Left hindlimb (tissue), 1 donor: ENCODE measurements at places on chromosomes 11 and 22.

DNA sequence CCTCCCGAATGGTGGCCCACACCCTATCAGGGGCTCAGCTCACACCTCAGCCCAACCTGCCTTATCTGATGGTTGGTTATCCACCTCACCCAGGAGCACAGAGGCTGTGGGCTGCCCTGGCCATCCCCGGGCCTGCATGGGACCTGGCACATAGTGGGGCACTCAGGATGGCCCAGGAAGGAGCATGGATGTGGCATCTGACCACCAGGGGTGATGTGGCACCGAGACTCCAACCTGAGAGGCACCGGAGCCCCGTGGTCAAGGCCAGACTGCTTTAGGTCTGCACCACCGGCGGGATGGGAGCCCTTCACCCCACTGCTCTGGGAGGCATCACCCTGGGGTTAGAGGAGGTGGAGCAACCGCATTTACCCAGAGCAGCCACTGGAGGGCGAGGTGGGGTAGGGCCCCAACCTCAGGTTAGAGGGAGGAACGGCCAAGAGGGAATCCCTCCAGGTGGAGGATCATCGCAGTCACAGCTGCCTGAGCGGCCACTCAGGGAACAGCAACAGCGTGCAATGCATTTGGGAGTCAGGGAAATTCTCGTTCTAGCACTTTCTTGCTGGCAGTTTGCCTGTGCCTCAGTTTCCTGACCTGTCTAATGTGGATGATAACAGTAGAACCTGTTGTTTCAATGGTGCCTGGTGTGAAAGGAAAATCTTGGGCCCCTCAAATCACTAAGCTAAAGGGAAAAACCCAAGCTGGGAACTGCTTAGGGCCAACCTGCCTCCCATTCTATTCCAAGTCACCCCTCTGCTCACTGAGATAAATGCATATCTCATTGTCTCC is 52.9 kb upstream of the CARS1 start:
- peak; percentile 23 for DNase-seq

DNA sequence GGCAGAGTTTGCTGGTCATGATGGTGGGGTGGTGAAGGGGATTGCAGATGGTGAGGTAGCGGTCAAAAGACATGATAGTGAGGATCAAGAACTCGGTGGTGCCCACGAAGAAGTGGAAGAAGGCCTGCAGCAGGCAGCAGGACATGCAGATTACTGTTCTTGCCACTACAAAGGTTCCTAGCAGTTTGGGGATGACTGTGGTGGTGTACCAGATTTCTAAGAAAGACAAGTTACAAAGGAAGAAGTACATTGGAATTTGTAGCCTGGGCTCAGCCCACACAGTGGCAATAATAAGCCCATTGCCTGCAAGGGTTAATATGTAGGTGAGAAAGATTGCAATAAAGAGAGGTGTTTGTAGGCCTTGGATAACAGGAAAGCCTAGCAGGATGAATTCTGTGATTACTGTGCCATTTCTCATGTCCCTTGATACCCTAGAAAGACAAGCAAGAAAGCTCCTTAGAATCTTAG is at the start of gene OR6X1:
Gene OR6X1 (minus strand): TSS at position 418 of the 468 bp plus-strand sequence. CDS start 0 bp downstream, at position 418.
- no peak for DNase-seq

DNA sequence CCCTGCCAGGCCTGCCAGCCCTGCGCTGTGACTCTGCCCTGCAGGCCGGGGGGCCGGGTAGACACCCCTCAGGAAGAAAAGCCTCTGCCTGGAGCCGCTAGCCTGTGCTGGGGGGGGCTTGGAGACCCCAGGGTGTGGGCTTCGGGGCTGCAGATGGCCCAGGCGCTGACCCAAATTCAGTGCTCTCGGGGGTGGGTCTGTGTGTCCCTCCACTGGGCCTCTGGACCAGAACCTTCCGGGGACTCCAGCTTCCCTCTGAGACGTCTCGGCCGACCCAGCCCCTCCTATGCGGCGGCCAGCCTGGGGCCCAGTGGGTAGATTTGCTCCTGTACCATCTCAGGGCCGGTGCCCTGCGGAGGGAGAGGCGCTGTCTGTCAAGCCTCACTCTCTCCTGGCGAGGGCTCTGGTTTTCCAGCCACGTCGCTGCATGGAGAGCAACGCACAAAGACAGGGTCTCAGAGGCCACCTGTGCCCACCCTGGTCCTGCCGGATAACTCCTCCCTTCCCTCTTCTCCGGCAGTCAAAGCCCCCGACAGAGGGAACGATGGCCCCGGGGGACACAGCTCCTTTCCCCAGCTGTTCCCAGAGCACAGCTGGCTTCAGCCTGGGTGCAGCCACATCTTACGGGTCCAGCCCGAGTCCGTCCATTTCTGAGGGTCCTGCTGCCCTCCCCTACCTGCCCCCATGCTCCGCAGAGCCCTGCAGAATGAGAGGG is 40.1 kb upstream of the TOLLIP start:
- no peak for DNase-seq

GRCh38 chr11:13669544-13670488 is 1.3 kb downstream of the FAR1 start:
- DNase-seq: no peak

DNA sequence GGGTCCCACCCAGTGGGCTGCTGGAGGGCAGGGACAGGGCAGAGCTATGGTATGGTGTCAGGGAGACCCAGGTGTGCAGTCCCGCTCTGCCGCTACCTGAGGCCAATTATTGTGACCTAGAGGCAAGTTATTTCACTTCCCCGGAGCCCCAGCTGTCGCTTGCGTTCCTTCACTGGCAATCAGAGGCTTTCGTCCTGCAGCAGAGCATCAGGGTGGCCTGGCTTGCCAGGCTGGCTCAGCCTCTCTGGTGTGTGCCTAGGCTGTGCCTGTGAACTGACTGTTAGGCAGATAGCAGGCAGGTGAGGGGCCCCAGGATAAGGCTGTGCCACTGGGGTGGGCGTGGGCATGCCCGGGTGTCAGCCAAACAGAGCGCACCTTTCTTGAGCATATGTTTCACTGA is 31.4 kb downstream of the GLB1L2 start:
- no peak for DNase-seq

GRCh38 chr22:35915477-35916013 is 113.1 kb downstream of the RBFOX2 start:
- DNase-seq: no peak

GRCh38 chr22:38338772-38339379 is 21.6 kb upstream of the CSNK1E start:
- DNase-seq: peak; percentile 6

GRCh38 chr11:7490535-7490934 is 5.2 kb downstream of the OLFML1 start:
- no peak for DNase-seq

DNA sequence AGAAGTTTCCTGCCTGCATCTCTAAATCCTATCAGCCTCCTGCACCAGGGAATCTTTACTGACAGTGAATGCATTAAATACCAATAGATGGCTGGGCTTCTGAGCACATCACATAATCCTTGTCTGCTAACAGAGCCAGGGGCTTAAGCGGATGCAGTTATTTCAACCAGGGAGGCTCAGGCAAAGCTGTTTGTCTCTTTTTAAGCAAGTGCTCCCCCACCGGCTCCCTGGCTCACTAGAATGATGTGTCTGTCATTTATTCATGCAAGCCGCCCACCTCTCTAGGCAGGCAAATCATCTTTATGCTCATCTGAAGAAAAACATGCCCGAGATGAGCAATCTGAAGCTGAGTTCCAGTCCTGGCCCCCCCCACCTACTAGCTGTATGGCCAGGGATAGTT is 182.3 kb downstream of the TENM4 start:
- no peak for DNase-seq

DNA sequence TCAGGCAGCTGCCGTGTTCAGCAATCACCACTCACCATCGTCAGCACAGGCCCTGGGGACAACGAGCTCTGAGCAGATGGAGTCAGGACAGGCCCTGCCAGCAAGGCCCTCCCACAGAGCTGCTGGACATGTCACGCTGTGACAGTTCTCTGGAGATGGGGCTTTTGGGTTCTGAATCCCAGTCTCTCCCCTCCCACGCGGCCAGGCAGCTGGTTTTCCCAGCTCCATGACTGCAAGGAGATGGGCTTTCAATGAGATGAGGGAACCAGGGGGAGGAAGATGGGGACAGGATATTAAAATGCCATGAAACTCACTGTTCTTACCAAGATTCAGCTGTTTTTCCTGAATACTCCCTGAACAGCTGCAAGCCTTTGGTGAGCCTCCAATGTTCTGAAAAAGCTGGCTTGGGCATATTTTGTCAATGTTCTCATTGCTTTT is 305.9 kb downstream of the BRD1 start:
- DNase-seq: peak; percentile 62

- no peak for DNase-seq
These were observed 32.4 kb downstream of the TTC28 start for GRCh38 chr22:28647216-28647615.

- DNase-seq: no peak
These were observed 150.8 kb upstream of the NTM start for GRCh38 chr11:131219646-131220045.

- DNase-seq: no peak
These were observed 907 bp upstream of the PHLDA2 start for GRCh38 chr11:2929950-2930703.

- no peak for DNase-seq
These were observed 17.6 kb downstream of the ANO1 start for GRCh38 chr11:70095541-70096252.

DNA sequence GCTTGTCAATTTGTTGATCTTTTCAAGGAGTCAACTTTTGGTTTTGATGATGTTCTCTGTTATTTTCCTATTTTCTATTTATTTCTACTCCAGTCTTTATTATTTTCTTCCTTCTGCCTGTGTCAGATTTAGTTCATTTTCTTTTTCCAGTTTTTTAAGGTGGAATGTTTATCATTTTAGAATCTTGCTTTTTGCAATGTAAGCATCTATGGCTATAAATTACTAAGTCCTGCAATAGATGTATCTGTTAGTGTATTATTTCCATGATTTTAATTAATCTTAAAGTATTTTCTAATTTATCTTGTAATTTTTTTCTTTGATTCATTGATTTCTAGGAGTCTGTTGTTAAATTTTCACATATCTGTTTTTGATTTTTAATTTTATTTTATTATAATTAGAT is 81.7 kb downstream of the ARHGAP8 start:
- no peak for DNase-seq

DNA sequence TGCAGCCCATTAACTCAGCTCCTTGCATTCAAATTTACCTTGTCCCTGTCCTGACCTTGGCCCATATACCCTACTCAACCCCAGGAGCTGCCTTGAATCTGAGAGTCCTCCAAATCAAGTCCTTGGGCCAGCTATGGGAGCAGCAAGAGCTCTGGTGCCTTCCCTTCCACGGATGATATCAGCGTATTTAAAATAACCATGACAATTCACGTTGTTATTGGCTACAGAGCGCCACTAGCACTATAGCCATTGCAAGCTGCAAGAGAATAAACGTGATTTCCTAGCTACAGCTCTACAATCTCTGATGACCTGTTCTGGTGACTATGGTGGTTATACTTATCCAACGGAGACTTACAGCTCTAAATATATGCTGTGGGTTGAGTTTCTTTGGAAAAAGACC is 357.8 kb downstream of the LARGE1 start:
- DNase-seq: no peak

DNA sequence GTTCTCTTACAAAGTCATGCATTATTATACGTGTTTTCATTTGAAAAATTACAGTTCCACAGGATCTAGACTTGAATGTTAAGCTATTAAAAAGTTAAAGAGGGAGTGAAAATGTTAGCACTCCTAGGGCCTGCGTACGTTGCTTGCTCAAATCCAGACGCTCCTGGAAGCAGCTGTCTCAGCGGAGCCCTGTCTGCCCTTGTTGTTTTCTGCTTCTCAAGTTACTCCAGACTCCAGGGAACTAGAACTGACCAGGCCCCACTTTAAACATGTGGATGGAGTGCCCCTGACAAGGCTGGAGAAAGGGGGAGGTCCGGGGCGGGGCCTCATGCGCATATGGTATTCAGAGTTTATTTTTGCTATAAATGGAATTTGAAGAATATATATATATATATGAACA is 9.6 kb downstream of the PARVB start:
- no peak for DNase-seq

DNA sequence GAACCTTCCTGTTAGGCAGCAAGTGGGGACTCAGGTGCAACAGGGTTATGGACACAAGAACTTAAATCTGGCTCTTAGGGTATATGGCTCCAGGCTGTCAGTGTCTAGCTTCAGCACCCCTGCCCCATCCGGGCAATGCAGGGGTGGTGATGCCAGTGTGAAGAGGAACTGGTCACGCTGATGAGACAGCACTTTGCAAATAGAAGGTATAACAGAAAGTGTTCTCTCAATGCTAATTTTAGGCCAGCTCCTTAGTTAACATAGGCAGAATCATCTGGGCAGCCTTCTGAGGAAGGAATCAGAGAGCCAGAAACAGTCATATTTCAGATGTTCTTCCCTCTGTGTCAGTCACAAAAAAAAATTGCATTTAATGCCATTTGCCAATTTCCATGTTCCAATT is 41.2 kb downstream of the SYT9 start:
- DNase-seq: no peak

- no peak for DNase-seq
These were observed 84.0 kb downstream of the GRIK4 start for GRCh38 chr11:120595557-120595956.

DNA sequence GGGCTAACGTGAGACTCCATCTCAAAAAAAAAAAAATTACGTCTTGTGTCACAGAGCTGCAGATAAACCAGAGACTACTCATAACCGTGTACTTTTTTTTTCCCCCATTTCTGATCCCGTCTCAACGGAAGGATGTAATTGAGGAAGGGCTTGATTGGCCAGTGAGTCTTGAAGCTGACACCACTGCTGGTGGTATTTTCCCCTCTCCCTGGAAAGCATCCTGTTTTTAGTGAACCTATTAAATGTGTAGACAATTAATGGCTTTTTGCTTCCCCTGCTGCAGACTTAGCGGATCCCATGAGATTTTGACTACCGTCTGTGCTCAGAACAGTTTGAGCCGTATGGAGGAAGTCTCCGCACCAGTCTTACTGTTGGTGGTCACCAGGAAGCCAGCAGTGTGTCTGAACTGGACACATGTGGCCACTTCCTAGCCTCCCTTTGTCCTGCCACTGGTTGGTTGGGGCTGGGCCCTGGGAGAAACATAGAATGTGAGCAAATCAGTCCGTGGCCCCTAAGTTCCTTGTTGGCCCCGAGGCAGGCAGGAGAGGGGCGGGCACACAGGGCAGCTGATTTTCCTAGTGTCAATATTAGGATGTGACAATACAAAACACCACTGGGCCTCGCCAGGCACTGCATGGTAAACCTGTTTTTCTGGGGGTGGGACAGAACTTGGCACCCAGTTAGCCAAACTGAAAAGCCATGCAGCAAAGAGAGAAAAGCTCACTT is 3.1 kb downstream of the BIK start:
- no peak for DNase-seq

GRCh38 chr11:75263944-75264349 is 23.4 kb downstream of the TPBGL start:
- DNase-seq: no peak

- DNase-seq: no peak
These were observed 99.6 kb downstream of the CSNK2A3 start for GRCh38 chr11:11253497-11253896.

- DNase-seq: no peak
These were observed 3.3 kb upstream of the ARHGAP20 start for GRCh38 chr11:110715541-110715940.

GRCh38 chr22:50293441-50294318 is 13.8 kb downstream of the PLXNB2 start:
- DNase-seq: peak; percentile 80

DNA sequence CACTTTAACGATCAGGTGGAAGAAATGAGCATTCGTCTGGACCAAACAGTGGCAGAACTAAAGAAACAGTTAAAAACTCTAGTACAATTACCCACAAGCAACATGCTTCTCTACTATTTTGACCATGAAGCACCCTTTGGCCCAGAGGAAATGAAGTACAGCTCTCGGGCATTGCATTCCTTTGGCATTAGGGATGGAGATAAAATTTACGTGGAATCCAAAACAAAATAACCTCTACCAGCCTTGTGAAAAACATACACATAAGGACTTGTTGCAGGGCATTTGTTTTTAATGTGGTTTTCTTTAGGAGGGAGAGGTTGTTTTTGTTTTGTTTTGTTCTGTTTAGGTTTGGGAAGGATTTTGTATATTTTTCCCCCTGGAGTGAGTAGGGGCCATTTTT is 14.2 kb upstream of the TECTA start:
- no peak for DNase-seq
